ENCODE measurements at places on chromosomes 3 and 15.

DNA sequence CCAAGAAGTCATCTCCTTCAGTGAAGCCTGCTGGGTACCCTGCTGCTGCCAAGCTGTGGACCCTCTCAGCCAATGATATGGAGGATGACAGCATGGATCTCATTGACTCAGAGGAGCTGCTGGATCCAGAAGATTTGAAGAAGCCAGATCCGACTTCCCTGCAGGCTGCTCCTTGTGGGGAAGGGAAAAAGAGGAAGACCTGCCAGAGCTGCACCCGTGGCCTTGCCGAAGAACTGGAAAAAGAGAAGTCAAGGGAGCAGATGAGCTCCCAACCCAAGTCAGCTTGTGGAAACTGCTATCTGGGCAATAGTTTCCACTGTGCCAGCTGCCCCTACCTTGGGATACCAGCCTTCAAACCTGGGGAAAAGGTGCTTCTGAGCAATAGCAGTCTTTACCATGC lies 13.7 kb upstream of the ANP32A start:
- no peak for DNase-seq

DNA sequence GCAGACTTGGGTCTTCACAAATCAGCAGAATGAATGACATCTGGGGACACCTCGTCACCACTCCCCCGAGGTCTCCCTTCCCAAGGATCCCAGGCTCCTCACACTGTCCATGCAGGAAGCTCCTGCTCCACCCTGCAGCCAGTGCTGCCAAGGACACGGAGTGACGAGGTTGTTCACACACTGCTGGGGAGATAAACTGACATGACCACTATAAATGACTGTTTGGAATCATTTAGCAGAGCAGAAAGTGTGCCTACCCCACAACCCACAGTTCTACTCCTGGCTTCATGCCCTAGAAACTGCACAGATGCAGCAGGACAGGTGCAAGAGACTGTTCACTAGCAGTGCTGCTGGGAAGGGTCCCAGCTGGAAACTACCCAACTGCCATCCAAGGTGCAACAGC lies 19.7 kb upstream of the PRSS50 start:
- no peak for DNase-seq

GRCh38 chr3:69428657-69429255 lies 42.9 kb upstream of the FRMD4B start:
- DNase-seq, result no peak

DNA sequence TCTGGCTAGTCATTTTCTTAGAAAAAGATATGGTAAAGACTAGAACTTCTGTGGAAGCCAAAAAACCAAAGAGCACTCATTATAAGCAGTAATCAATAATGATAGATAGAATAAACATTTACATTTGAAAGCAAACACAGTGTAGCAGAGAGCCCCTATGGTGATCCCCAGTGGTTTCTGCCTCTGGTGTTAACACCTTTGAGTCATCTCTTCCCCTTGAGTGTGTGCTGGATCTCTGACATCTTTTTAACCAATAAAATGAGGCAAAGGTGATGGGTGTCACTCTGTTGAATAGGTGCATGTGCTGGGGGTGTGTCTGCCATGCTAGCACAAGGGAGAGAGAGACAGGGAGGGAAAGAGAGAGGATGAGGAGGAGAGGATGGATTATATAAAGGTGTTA lies 121.6 kb downstream of the TFG start:
- no peak for DNase-seq

GRCh38 chr3:152574461-152575079 lies 260.4 kb upstream of the P2RY1 start:
- DNase-seq, result no peak

GRCh38 chr3:99499235-99500158 lies 138.9 kb upstream of the COL8A1 start:
- no peak for DNase-seq

Data from activated CD4-positive, CD25-positive, alpha-beta regulatory T cell treated with anti-CD3 and anti-CD28 coated beads, Interleukin-2, amount 50 U/mL, for 16 hours (primary cell).